ENCODE measurements at places on chromosomes 12 and 14.

- no peak for DNase-seq
Observed at GRCh38 chr12:65162609-65163008, 6.8 kb upstream of the LEMD3 start.

DNA sequence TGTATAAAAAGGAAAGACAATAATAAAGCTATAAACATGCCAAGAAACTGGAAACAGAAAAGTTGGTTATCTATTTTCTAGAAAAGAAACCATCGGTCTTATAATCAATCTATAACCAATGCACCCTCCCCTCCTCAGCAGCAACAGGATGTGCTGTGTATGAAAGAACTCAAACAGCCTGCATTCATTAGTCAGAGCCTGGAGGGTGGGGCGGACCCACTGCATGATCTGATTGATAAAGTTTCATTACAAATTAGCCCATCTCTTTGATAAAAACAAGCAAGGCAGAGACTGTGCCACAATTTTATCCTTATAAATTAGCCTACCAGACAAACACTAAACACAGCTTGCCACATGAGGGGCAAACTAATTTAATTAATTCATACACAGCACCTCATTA is 448.1 kb downstream of the BCAT1 start:
- DNase-seq, result no peak

DNA sequence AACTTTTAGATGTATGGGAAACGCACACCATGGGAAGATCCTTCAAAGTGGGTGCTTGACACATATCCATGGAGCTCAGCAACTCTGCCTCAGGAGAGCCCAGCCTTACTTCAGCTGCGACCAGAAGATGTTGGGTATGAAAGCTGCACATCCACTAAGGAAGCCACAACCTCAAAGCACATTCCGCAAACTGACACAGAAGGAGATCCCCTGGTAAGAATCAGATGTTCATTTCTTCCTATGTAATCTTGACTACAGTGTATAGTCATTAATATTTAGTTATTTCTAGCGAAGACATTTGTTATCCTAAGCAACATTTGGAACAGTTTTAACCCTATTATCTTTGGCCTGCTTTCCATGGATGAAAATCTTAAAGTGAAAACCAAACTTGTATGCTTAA is 374.2 kb downstream of the NAV3 start:
- no peak for DNase-seq

GRCh38 chr12:80186727-80187217 is 87.4 kb downstream of the OTOGL start:
- peak; percentile 67 for DNase-seq

DNA sequence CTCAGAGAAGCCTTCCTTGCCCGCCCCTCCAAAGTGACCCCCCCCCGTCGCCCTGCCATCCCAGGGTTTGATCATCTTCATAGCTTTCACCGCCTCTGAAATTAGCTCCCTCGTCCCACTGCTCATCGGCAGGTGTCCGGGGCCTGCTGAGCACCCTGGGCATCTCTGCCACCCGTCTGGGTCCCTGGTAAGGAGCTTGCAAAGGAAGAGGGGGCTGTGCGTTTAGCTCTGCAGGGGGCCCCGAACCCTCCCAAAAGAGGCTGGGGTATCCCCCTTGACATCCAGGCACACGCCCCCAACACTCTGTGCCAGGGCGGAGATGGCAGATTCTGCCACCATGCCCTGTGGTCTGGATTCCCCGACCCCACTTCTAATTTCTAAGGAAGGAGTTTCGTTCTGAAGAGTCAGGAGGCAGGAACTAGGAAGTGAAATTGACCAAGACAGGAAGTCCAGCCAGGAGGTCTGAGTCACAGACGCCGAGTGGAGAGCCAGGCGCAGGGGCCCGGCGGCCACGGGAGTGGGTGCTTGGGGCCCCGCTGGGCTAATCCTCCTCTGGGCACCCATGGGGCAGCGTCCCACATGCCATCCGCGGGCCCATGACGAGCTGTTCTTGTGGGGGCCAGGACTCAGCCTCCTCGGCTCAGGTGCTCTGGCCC is 95.7 kb downstream of the RFLNA start:
- peak; percentile 61 for DNase-seq

All from AML-193 (cell line).